ENCODE measurements at places on chromosomes 16 and 17.

DNA sequence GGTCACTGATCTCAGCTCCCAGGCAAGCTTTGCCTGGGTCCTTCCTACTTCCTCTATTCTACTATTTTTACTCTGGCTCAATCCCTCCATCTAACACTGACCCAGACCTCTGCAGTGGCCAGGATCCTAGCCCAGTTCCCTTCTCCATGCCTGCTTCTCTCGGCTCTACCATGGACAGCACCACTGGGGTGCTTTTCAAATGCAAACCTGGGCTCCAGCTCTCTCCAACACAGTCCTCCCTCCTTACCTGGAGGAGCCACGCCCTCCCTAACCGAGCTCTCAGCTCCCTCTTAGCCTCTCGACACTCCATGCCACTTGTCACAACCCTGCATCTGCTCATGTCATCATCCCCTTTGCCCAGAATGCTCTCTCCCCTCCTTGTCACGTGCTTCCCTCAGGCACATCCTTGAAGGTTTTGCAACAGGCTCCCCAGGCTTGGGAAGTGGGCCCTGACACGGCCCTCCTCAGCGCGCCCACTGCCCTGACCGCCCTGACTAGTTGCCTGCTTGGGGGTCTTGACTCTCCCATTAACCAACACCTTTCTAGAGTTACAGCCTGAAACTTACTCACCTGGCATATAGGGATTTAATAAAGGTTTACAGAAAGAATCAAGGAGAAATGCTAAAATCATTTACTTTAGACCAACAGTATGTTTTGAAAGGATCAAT, 41.6 kb downstream of the MARF1 start:
- peak; percentile 40 for DNase-seq

DNA sequence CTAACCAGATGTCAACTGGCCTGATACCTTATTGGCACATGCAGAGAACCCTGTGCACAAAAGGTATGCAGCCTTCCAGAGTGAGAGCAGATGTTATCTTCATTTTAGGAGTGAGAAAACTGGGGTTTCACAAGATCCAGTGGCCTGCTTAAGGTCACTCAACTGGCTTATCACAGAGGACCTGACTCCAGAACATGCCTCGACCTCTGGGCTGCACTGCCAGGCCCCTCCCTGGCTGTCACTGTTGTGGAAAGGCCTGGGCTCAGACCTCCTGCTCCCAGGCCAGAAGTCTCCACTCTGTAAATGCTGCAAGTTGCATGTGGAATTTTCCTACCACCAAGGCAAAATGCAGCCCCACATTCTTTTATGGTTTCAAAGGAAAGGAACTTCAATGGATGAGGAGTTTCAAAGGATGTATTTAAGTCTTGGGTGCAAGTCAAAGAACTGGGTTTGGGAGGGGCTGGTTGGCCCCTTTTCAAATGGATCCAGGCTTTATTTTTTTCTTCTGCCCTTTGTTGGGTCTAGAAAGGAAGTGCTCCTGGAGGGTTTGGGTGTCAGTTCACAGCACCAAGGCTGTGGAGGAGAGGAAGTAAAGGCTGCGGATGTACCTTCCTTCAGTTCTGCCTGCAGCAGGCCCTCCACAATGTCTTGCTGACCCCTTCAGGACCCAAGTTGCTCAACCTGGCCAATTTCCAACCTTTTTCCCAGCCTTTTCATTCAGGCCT, 30.4 kb upstream of the SMPD3 start:
- no peak for DNase-seq

- no peak for DNase-seq
Observed at GRCh38 chr17:18995220-18995619, 9.3 kb downstream of the FAM83G start.

GRCh38 chr16:2458887-2459646, 842 bp upstream of the TEDC2 start:
- DNase-seq = no peak

- DNase-seq = no peak
Observed at GRCh38 chr16:80993834-80994233, 12.9 kb downstream of the CMC2 start.

DNA sequence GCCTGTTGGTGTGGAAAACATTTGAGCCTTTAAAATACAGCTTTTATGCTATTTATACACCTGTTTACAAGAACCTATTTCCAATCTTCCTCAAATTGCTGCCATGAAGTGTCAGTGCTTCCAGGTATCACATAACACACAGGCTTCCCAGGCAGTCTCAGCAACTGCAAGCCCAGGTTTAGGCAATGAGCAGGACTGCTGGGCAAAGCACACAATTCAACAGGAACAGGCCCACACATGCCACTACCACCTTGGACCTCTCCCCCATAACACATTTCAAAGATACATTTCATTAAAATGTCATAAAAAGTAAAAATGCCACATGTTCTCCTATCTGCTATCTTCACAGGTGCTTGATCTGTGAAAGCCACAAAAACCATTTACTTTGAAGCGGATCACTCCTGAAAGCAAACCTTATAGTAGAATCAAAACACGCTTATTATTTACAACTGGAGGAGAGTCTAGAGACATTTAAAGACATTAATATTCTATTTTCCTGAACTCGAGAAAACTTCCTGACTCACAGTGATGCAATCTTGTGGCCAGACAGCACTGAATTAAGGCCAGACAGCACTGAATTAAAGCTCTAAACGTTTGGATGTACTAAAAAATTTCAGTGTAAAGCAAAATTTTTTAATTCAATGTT, 31.5 kb downstream of the ANKFY1 start:
- DNase-seq = no peak

GRCh38 chr16:77596261-77596660, 126.1 kb upstream of the NUDT7 start:
- DNase-seq = no peak

DNA sequence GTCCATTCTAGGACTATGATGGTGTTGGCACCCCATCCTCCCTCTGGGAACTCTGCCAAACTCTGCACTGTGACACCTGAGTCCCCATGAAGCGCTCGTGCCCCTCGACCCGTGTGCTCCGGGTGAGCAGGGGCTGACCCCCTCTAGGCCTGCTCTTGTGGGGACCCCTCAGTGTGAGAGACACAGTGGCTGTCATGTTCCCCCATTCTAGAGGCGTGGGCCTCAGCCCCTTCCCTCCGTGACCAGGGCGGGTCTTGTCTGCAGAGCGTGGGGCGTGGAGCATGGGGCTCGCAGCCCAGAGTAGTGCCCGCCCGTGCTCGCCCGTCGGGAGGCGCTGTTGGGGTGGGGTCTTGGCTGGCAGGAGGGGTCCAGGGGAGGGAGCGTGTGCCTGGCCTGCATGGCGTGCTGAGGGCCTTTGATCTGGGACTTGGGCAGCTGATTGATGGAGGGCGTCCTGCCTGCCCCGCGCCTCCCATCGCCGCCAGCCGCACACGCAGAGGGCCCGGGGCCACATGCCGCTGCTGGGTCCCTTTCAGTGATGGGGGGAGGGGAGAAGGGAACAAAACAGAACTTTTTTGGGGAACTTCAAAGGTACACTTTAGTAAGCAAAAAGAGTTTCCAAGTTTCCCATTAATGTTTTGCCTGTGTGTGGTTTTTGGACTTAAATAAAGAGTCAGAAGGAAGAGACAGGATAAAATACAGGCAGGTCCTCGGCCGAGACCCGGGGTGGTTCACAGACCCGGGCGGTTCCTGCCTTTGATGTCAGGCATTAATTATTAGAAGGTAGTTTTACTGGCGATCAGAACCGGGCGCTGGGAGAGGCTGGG, 22.5 kb downstream of the CENPX start:
- DNase-seq = no peak

DNA sequence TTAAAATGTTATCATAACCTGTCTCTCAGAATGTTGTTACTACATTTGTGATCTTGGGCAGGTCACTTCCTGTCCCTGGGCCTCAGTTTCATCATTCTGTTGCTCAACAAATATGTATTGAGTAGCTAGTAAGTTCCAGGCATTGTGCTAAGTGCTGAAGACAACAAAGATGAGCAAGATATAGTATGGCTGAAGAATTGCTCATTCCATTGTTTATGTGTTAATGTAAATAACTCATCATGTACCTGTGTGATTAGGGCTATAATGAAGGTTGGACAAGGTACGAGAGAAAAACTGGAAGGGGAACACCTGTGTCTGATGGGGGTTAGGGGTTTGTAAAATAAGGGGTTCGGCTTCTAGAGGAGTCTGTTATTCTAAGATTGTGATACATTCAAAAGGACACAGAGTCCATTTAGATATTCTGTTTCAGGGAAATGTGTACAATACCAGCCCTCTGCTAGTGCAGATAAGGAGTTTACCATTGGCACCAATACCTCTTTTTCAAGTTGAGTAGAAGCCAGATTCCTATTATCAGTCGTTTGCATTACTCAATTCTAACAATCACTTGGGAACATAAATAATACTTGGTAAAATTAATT, 20.0 kb downstream of the TUBG1 start:
- no peak for DNase-seq

DNA sequence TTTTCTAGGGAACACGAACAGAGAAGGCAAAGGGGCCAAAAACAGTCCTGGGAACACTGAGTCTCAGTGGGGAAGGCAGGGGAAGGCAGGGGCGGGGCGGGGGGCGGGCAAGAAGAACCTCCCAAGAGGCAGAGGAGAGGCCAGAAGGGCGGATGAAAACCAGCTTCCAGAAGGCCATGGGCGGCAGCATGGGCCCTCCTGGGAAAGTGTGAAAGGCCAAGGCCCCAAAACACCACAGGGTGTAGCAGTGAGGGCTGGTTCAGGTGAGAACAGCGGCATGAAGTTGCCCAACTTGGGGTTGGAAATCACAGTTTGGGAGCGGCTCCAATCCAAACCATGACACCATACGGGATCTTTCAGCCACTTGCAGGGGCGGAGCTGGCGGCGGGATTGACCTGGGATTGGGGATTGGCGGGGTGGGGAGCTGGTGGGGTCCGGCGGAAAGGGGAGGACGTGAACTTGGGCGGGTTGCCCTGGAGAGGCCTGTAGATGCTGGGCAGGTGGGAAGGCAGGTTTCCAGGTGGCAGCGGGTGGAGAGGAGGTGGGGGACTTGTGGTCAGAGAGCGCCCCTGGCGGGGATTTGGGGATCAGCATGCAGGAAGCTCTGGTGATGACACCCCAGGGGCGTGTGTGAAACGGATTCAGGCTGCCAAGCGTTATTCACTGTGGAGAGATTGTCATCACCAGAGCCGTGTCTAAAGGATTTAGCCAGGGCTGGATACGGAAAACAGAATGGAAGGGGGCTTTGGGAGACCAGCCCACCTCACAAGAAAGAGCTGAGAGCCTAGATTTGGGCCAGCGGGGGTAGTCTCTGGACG, 80.9 kb downstream of the ARHGAP23 start:
- DNase-seq = no peak

- DNase-seq = no peak
Observed at GRCh38 chr17:80265205-80266068, 4.8 kb downstream of the RNF213 start.

DNA sequence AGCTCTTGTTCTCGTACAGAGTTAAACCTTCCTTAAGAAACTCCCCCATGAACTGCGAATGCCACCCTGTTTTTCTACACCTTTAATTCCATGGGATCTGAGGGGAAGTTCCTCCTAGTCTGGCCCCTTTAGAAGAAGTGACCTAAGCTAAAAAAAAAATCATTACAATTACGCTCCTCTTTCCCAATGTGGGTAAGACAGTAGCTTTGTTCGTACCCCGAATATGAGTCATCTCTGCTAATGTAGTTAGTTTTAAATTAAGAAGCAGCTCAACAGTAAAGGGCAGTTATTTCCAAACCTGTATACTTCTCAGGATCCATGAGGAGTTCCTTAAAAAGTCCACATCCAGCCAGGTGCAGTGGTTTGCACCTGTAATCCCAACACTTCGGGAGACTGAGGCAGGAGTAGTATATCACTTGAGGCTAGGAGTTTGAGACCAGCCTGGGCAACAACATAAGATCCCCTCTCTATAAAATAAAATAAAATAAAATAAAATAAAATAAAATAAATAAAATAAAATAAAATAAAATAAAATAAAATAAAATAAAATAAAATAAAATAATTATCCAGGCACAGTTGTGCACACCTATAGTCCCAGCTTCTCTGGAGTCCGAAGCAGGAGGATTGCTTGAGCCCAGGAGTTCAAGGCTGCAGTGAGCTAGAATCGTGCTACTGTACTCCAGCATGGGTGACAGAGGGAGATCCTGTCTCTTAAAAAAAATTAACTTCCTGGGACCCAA, 26.1 kb downstream of the RCVRN start:
- no peak for DNase-seq

All from NCI-H187 (cell line).